ENCODE measurements at places on chromosomes 5 and 9.

DNA sequence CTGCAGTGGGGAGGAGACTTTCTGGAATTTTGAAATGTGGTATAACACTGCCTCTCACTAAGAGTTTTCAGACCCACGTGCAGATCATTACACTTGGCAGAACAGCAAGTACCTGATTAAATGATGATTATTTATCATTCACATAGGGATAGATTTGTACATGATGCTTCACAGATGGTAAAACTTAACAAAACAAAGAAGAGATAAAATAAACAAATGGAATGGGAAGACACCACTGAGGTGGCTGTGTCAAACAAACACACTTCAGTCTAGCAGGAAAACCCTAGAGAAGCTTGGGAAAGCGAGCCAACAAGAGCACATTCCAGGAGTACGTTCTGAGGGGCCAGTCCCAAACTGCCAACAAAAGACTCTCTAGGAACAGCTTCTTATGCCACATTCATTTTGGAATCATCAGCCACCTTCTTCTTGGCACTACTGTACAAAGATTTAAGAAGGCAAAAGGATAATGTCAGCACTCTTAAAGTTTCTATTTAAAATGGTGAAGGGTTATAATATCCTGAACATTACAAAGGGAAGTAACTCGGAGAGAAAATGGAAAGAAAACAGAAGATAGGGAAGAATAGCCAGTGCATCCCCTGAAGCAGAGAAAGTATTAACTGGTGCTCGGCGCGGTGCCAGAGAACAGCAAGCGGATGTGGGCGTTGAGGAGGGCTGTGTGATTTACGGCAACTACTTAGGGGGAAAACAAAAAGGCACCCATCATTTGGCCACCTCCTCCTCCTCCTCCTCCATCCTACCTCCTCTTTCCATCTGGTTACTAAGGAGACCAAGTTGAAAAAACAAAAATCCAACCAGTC is 1.6 kb downstream of the MED27 start:
- DNase-seq, result no peak

DNA sequence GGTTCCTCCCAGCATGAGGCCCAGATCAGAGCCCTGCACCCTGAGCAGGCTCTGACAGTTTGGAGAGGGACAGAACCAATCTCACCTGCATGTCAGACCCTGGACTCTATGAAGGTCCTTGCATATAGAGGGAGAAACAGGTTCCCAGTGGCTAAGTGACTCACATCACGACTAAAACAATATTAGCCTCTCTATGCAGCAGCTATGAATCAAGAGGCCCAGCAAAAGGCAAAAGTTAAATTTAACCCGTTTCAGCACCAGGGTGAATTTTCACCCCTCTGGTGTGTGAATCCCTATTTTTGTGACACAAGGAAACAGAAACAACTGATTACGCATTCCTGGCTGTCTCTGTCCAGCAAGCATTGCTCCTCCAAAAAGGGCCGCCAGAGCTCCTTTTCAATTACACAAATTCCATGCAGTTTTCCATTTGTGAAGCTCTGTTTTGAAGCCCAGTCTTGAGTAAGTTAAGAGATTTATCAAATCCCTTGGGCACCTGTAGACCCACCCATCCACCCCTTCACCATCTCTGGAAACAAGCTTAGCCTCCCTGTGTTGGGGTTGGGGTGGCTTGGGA is 136.6 kb downstream of the GABBR2 start:
- DNase-seq, result no peak

GRCh38 chr9:124869986-124870560 is 8.1 kb downstream of the ARPC5L start:
- peak; percentile 57 for DNase-seq

- DNase-seq, result no peak
Observed at GRCh38 chr9:83379045-83379444, 159.2 kb downstream of the FRMD3 start.

GRCh38 chr9:17623965-17624364 is 45.1 kb downstream of the SH3GL2 start:
- DNase-seq, result no peak

GRCh38 chr5:174283211-174284005 is 237.9 kb downstream of the NSG2 start:
- no peak for DNase-seq
